ENCODE measurements at places on chromosomes 6 and 20. TPM values are rescaled to one million over a fixed set of nuclear protein-coding genes. Genes with fewer than 3 reads are reported as not detected.

The E2F1 gene
- polyA plus RNA-seq = 2.4 TPM

The CTAGE9 gene
- polyA plus RNA-seq = not detected

The RSPH4A gene
- polyA plus RNA-seq = 0.25 TPM

The CGA gene
- not detected for polyA plus RNA-seq

The ZBP1 gene
- polyA plus RNA-seq = 96.2 TPM

The DUSP15 gene
- polyA plus RNA-seq = 0.78 TPM

The IL17A gene
- not detected for polyA plus RNA-seq

The PM20D2 gene
- 7.4 TPM for polyA plus RNA-seq

The NKAIN2 gene
- not detected for polyA plus RNA-seq

The ADAM33 gene
- polyA plus RNA-seq = not detected

The HLA-DOB gene
- polyA plus RNA-seq = 231 TPM

The MYLK4 gene
- 0.85 TPM for polyA plus RNA-seq

The ALDH5A1 gene
- 5.4 TPM for polyA plus RNA-seq

The CUTA gene
- 181 TPM for polyA plus RNA-seq

The SEL1L2 gene
- polyA plus RNA-seq = not detected

The ABT1 gene
- 16.9 TPM for polyA plus RNA-seq

The BTN1A1 gene
- polyA plus RNA-seq = 0.22 TPM

The CYP39A1 gene
- polyA plus RNA-seq = not detected

The RNF217 gene
- 0.03 TPM for polyA plus RNA-seq

The OR2J3 gene
- not detected for polyA plus RNA-seq

The CARMIL1 gene
- 11.0 TPM for polyA plus RNA-seq

The GTF3C6 gene
- 14.4 TPM for polyA plus RNA-seq

The BPIFB1 gene
- not detected for polyA plus RNA-seq

The SERINC3 gene
- polyA plus RNA-seq = 31.4 TPM

The GUCA1A gene
- not detected for polyA plus RNA-seq

The STMND1 gene
- not detected for polyA plus RNA-seq

The DLL1 gene
- polyA plus RNA-seq = 1.6 TPM

The RAET1G gene
- not detected for polyA plus RNA-seq

The APMAP gene
- polyA plus RNA-seq = 9.8 TPM

The ZSCAN23 gene
- polyA plus RNA-seq = 0.09 TPM

The SPTLC3 gene
- 0.01 TPM for polyA plus RNA-seq

The WFDC2 gene
- polyA plus RNA-seq = not detected

The ARMC2 gene
- 4.4 TPM for polyA plus RNA-seq

The COL11A2 gene
- 0.88 TPM for polyA plus RNA-seq

The SIRPG gene
- polyA plus RNA-seq = 0.09 TPM

The PCSK2 gene
- polyA plus RNA-seq = not detected

The PKIB gene
- polyA plus RNA-seq = 0.49 TPM

The DEFB112 gene
- polyA plus RNA-seq = not detected

The PTGIS gene
- polyA plus RNA-seq = not detected
